HAP-1 (cell line): ENCODE measurements at places on chromosomes 4 and X.

DNA sequence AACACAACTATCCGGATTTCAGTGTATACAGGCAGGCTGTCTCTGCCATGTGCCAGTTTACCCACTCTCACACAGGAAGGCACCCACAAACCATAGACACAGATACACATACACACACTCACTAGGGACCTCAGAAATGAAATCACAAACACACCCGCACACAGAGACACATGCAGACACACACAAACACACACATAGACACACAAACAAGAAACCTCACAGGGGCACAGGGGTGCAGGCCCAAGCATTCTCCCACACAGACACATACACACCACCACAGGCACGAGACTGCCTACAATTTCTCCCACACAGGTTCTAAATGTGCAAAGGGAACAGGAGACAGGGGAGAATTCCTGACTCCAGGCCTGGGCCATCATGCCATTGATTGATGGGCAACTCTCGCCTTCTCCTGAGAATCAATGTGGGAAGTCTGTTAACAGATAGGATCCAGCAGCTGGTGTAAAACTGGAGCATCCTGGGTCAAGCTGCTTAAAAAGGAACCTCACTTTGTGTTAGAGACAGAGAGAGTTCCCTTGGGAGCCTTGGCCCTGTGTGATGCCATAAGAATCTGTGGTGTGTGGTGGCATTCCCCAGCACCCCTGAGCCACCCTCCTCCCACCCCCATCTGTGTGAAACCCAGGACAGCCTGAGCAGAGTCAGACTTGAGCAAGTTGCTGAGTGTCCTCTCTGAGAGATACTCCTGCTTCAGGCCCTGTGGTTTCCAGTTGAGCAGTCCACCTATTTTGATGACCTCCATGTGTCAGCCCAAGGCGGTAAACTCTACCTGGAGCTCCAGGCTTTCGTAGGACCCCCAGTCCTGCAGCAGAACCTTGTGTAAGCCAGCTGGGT lies 33.9 kb downstream of the NBDY start:
- no peak for DNase-seq

- DNase-seq: no peak
Observed at GRCh38 chr4:101851672-101852071, 61.1 kb downstream of the BANK1 start.

- no peak for DNase-seq
Observed at GRCh38 chr4:168177546-168178149, 85.3 kb downstream of the ANXA10 start.

DNA sequence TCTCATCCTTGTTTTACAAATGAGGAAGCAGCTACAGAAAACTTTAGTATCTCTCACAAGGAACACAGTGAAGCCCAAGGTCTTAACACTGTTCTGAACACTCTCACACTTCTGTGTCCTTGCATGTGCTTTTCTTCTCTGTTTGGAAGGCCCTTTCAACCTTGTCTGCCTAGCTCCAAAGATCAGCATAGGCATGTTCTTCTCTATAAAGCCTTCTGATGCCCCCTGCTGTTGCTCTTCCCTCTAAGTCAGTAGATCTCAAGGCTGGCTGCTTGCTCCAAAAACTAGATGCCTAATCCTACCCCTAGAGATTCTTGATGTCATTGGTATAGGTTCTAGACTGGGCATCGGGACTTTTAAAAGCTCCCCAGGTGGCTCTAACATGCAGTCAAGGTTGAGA lies 5.9 kb downstream of the APOO start:
- peak; percentile 67 for DNase-seq

DNA sequence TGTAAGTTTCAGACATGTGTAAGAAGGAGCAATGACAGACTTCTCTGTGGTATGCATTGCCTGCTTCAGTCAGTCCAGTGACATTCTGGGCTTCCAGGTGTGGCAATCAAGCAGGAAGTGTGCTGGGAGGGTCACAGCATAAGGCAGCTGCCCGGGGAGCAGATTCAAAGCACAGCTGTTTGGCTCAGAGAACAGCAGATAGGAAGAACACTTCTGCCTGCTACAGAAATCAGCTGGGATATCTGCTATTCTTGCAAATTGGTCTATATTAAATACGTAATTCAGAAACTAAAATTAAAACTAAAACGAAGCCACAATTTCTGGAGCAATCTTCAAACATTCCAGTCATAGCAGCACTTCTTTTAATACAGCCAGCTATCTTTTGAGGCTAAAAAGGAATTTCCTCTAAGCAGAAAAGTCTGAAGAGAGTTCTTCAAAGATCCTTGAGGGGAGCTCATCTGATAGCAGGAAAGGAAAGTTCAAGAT lies 47.5 kb upstream of the GALNT7 start:
- no peak for DNase-seq

DNA sequence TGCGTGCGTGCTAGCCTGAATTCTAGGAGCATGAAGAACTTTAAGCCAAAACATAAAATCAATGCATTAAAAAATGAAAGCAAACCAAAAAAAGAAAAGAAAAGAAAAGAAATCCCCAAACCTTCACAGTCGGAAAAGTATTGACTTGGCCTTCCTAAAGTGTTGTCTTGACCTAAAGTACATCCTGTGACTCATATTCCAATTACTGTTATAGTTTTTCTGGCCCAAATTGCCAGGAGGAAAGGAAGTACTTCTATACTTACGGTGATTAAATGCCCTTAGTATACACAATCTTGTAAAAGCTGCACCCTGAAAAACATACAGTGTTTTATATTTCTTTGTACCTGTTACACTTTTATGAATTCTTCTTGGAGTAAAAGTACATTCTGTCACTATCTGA lies 512.8 kb downstream of the ANKRD50 start:
- no peak for DNase-seq

DNA sequence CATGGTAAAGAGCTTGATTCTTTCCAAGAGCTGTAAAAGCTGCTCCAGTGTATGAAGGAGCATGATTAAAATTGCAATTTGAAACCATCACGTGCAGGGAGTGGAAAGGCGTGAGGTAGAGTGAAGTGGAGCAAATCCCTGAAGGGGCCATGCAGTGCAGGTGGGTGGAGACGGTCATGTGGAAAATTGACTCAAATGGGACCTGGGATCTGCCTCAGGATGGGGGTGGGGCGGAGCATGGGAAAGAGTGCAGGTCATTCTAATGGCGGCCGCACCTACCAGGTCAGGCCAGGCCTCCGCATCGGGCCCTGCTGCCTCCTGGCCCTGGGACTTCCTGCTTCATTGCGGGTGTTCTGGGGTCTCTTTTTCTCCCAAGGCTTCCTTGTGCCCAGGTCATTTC lies 25.3 kb upstream of the TRIM60 start:
- DNase-seq: no peak

- DNase-seq: no peak
Observed at GRCh38 chr4:82745173-82745842, 53.3 kb downstream of the SCD5 start.

DNA sequence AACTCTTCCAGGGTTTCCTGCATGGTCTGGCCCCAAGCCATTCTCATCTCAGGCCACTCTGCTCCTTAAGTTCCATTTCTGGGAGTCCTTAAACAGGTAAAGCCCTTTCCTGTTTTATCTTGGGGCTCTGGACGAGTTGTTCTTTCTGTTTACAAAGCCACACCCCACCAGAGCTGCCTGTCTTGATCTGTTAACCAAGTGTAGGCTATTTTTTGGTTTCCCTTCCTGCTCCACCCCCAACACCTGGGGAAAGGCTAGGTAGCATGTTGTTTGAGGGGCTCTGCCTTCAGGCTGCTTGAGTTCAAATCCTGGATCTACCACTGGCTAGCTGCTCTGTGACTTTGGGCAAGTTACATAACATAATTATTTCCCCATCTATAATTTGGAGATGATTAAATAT lies 40.0 kb downstream of the ERVMER34-1 start:
- no peak for DNase-seq

GRCh38 chr4:89511776-89512175 lies 204.2 kb upstream of the GPRIN3 start:
- DNase-seq: no peak

- DNase-seq: no peak
Observed at GRCh38 chr4:24836661-24837242, 41.4 kb downstream of the SOD3 start.

- DNase-seq: no peak
Observed at GRCh38 chrX:7115557-7115956, 32.0 kb upstream of the STS start.

DNA sequence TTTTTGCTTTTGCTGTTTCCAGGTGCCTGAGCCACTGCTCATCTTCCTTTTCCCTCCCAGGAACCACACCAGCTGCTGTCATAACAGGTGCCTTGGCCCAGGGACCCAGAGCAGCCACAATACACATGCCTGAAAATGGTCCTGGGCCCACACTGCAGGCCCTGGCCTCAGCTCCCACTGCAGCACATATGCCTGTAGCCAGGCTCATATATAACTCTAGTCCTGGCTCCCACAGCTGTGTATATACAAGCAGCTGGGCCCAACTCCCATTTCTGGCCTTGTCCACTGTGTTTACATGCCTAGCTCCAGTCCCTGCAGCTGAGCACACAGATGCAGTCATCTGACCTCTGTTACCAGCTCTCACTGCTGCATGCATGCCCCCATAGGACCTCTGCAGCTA lies 930.5 kb downstream of the ADGRL3 start:
- DNase-seq: no peak

GRCh38 chr4:109675181-109675580 lies 28.1 kb downstream of the CASP6 start:
- no peak for DNase-seq

GRCh38 chrX:110087485-110088356 lies 84.8 kb downstream of the TMEM164 start:
- DNase-seq: no peak

DNA sequence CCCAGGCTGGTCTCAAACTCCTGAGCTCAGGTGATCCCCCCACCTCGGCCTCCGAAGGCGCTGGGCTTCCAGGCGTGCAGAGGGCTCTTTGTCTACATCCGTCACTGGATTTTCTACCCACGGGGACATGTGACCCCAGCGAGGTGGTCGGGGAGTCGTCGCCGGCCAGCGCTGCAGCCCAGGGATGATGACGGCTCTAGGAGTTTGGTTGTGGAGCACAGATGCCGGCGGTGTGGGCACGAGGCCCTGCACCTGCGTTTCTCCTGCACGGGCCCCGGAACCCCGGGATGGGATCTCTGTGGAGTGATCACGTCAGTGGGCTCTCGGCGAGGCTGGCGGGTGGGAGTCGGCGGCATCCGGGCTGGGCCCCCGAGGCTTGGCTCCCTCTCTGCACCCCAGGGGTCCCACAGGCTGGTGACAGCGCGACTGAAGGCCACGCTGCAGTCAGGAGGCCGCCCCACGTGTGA lies 9.1 kb upstream of the GTPBP6 start:
- no peak for DNase-seq

GRCh38 chr4:4395849-4396627 lies 9.1 kb downstream of the NSG1 start:
- DNase-seq: peak; percentile 42

DNA sequence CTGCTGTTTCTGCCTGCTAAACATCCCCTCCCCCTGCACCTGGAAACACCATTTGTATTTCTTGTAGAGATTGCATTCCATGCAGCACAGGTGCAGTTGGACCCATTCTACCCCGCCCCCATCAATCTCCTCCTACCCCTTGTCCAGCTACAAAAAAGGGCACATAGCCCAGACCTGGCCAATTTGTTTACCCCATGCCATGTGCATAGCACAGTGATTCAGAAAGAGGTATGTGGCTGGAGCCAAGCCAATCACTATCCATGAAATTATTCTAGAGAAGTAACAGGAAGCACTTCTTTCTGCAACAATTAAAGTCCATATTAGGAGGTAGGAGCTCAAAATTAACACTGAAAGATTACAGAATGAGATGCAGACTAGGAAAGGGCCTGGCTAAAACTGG lies 20.2 kb upstream of the TMEM184C start:
- DNase-seq: no peak

- DNase-seq: no peak
Observed at GRCh38 chrX:39452401-39452800, 645.4 kb downstream of the BCOR start.

DNA sequence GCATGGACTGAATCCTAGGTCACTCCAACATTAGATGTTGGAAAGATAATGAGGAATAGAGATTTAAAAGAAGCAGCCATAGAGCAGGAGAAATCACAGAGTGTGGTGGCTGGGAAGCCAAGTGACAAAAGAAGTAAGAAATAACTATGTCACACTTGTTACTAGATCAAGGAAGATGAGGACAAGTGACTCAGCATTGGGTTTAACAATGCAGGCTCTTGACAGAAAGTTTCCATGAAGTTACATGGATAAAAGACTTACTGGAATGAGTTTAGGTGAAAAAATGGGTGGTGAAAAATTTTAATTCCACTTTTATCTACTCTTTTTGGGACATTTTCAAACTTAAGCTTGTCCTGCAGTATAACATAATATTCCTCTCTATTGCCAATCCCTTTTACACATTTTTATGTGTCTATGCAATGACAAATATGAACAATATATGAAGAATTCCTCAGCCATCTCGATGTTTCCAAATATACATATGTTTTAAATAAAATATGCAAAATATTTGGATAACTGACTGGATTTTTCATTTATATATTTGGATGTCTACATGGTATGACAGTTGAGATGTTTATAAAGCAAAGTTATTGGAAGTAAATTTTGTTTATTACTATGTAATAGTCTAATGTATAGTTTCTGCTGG lies 462.6 kb downstream of the IL15 start:
- no peak for DNase-seq

DNA sequence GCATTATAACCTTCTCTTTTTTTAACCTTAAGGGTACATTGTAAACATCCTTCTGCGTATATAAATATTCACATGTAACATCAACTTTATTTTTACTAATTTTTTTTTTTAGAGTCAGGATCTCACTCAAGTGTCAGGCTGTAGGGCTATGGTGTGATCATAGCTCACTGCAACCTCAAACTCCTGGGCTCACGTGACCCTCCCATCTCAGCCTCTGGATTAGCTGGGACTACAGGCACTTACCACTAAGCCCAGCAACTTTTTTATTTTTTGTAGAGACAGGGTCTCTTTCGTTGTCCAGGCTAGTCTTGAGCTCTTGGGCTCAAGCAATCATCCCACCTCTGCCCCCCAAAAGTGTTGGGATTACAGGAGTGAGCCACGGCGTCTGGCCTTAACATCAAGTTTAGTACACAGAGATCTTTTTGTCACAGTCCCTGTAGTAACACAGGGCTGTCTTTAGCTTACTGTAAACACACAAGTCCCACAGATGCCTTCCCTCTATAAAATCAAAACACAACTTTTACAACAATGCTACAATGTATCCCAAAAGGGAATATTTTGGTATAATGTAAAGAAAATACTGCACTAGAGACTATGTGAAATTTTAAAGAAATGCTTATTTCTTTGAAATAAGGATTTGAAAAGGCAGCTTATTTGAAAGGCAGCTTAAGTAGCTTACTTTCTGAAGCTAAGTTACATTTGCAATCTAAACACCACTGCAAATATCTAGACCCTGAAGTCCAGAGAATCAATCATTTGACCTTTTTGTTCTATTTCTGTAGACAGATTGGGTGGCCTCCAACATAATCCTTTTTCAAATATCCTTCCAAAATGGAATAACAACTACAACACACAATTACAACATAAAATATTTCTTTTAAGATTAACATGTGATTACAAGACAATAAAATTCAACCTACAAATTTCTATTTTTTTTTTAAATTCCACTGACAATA lies 116.0 kb downstream of the APBB2 start:
- peak; percentile 61 for DNase-seq

GRCh38 chrX:45824471-45824870 lies 623.8 kb upstream of the DIPK2B start:
- no peak for DNase-seq

- DNase-seq: no peak
Observed at GRCh38 chr4:148060264-148061140, 328.6 kb downstream of the ARHGAP10 start.

- peak; percentile 19 for DNase-seq
Observed at GRCh38 chrX:40104630-40104984, 6.8 kb upstream of the BCOR start.
